ENCODE measurements at places on chromosomes 7 and 10.
A peak's percentile ranks its signal among the peaks of the same experiment; 100 is the strongest.

- DNase-seq = no peak
These were observed 64.6 kb downstream of the HERPUD2 start for GRCh38 chr7:35630024-35630972.

- DNase-seq = peak; percentile 72
These were observed 221.7 kb downstream of the PHTF2 start for GRCh38 chr7:78020136-78020873.

GRCh38 chr7:158609313-158609974, 21.8 kb upstream of the PTPRN2 start:
- no peak for DNase-seq

DNA sequence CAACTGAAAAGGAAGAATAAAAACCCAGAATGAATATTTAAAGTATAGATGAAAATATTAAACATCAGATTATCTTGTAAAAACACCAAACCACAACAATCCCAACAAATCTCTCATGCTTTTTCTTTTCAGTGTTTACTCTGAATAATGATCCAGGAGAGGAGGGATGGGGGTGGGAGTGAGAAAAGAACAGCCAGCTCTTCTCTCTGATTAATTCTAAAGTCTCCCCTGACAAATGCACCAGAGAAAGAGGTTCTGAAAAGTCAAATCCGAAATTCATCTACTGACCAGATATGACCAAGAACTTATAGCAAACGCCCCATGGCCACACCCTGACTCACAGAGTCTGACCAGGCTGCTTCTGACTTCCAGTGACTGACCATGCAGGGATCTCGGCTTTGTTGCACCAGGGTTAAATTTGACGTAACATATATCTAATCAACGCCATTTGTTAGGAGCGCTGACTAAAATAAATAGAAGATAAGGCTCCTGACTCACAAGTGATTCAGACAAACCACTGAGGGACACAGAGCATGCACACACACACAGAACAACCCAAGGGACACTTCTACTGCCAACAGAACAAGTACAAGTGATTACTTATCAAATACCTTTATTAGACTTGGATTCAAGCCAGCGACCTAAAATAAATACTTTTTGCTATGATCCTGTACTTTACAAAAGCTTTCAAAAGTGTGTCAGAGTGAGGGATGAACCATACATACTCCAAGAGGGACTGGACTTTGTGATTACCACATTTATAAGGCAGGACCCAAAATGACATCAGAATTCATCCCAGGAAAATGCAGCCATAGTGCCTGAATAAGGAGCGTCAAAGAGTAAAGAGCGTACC, 9.3 kb upstream of the SPOCK2 start:
- DNase-seq = no peak

- no peak for DNase-seq
These were observed 181.3 kb downstream of the CHN2 start for GRCh38 chr7:29375641-29376562.

GRCh38 chr7:16747102-16747501, 6.5 kb upstream of the TSPAN13 start:
- no peak for DNase-seq

DNA sequence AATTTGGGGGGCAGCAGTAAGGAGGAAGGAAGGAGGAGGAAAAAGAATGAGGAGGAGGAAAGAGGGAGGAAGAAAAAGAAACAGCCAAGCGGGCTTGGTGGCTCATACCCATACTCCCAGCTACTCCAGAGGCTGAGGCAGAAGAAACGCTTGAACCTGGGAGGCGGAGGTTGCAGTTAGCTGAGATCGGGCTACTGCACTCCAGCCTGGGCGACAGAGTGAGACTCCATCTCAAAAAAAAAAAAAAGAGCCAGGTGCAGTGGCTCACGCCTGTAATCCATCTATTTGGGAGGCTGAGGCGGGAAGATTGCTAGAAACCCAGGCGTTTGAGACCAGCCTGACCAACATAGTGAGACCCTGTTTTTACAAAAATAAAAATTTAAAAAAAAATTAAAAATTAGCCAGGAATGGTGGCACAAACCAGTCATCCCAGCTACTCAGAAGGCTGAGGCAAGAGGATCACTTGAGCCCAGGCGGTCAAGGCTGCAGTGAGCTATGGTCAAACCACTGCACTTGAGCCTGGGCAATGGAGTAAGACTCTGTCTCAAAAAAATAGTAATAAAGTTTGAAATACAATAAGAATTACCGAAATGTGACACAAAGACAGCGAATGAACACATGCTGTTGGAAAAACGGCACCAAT, 14.1 kb upstream of the CRCP start:
- no peak for DNase-seq

DNA sequence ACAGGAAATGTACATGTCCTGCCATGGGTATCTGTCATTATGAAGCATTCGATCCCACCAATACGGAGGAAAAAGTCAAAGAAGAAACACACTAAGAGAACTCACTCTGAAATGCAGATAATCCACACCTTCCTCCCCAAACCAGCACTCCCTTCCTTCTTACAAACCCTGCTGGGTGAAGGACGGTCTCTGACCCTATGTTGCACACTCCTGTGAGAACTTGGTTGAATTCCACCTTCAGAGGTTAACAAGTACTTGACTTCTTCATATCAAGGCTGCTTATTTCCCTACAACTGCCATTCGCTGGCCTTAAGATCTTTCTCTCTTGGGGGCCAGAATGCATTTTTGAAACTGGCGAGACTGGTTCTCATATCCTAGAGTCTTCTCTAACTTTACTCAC, 16.6 kb downstream of the YWHAG start:
- DNase-seq = no peak

- DNase-seq = no peak
These were observed 2.8 kb downstream of the GIMAP8 start for GRCh38 chr7:150453181-150453580.

DNA sequence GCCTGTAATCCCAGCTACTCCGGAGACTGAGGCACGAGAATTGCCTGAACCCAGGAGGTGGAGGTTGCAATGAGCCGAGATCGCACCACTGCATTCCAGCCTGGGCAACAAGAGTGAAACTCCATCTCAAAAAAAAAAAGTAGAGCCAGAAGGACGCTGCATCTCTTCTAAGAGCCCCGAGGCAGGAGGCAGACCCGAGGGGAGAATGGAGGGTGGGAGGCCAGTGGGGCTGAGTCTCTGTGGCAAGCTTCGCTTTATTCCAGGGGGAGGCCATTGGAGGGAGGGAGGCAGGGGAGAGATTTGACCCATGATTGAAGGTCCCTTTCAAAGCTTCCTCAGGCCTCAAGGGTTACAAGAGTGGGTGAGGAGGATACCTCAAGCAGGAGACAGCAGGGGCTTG, 18.7 kb downstream of the TTYH3 start:
- DNase-seq = no peak

DNA sequence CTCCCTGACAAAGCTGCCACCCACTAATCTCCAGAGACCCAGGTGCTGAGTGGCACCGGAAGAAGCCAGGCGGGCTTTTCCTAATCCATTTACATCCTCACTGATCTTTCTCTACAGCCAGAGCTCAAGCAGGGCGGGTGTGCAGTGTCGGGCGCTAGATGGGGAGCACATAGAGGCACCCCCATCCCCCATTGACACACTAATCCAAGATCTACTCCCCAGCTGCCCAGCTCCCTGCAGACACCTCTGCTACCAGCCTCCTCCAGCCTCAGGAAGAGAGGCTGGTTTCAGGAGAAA, 22.2 kb downstream of the FRMPD2 start:
- no peak for DNase-seq

Measured in right forelimb (tissue), 1 donor.